ENCODE measurements at places on chromosomes 5 and 9.

- DNase-seq, result no peak
Measured at GRCh38 chr5:79573983-79574890, 38.0 kb upstream of the TENT2 start.

DNA sequence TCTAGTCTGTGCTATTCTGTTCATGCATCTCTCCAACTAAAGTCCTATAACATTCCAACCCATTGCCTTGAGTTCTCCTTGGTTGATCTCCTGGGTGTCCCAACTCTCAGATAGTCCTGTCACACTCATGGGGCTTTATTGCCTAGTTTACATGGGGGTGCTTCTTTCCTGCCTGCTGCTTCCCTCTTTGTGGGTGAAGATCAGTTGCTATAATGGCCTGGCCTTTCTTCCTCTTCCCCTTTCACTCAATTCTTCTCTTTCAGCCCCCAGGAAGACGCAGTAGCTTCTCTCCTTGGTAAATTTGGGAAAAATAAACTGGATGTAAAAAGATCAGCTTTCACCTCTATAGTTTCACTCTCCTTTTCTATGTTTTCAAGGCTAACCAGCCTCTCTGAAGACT, 66.5 kb downstream of the PTCD2 start:
- no peak for DNase-seq

DNA sequence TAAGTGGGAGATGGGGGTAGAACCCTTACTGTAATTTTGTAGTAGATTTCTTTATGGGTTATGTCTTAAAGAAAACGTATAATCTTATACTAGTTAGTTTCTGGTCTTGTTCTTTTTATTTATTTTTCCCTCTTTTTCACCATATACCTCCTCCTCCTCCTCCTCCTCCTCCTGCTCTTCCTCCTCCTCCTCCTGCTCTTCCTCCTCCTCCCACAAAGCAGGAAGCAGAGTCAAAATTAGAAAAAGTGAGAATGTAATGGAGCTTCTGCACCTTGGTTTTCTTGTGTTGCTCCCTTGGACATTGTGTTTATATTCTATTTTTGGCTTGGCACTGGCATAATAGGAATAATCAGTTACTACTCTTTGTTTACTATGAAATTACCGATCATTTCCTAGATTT, 4.5 kb downstream of the MACIR start:
- no peak for DNase-seq

DNA sequence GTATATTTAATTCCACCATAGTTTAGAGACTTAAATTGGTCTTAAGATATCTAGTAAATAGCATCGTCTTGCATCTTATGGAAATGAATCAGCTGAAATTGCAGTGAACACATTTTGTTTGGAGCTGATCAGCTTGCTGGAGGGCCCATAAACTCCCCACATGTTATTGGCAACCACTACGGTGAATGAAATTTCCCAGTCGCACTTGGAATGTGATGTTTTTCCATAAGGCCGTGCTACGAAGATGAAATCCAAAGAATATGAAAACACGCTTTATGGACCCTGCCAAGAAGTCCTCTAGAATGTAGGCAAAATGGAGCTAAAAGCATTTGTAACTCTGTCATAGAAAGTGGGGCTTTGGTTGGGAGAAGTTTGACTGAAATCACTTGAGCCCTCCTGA, 572.1 kb downstream of the ACTL7B start:
- DNase-seq, result no peak

DNA sequence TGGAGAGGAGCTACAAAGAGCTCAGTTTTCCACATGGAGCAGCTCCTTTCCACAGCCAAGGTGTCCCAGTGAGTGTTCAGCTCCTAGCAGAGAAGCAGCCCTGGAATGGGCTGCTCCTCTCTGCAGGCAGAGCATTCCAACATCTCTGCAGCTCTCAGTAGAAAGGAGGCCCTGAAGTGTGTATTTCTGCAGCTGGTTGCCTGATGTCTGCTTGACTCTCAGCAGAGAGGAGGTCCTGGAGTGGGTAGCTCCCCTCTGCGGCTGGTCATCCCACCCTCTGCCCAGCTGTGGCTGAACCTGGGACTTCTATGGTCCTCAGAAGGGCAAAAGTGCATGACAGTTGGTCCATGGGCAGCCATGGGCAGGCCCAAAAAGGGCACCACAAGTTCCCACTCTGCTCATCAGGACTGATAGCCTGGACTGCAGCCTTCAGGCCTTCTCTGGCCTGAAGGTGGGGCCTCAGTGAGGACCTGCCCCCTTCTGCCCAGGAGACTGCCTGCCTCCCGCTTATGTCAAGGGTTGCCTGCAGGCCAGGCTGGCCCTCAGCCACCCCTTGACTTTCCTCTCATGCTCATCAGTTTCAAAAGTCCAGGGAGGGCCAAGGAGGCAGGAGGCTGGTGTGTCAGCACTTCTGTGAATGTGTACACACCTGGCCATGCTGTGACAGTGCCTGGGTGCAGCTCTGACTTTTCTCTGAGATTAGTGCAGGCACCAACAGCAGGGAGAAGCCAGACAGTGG, 605.9 kb upstream of the FAM174A start:
- DNase-seq, result no peak

- no peak for DNase-seq
Measured at GRCh38 chr9:19551124-19551929, 142.5 kb downstream of the ACER2 start.
